ENCODE measurements at places on chromosomes 13 and 19. TPM values are rescaled to one million over a fixed set of nuclear protein-coding genes. Genes with fewer than 3 reads are reported as not detected.
A peak's percentile ranks its signal among the peaks of the same experiment; 100 is the strongest.

The GNG8 gene
- total RNA-seq, result not detected

DNA sequence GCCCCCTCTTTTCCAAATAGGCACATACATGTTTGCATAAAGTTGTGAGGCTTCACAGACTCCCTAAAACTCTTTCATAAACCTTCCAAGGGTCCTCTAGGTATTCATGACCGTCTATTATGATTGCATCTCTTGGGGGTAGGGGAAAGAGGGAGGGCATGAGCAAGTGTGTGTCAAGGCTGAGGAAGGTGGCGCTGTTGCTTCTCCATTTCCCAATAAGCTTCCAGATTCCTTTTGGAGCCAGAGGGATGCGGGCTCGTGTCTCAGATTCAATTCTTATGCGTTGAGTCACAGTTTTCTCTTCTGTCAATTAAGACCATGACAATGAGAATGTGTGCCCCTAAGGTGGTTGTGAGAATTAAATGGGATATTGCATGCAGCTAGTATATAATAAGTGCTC lies 51.0 kb upstream of the CYP2A7 start:
- no peak for DNase-seq

GRCh38 chr19:645912-646778 lies 6.5 kb downstream of the FGF22 start:
- no peak for DNase-seq

GRCh38 chr13:79374578-79374977 lies 31.5 kb downstream of the RBM26 start:
- no peak for DNase-seq

GRCh38 chr19:16836115-16837034 lies 7.2 kb downstream of the SIN3B start:
- no peak for DNase-seq

The TRPC4 gene
- 12.3 TPM for total RNA-seq

The KLK2 gene
- not detected for total RNA-seq

DNA sequence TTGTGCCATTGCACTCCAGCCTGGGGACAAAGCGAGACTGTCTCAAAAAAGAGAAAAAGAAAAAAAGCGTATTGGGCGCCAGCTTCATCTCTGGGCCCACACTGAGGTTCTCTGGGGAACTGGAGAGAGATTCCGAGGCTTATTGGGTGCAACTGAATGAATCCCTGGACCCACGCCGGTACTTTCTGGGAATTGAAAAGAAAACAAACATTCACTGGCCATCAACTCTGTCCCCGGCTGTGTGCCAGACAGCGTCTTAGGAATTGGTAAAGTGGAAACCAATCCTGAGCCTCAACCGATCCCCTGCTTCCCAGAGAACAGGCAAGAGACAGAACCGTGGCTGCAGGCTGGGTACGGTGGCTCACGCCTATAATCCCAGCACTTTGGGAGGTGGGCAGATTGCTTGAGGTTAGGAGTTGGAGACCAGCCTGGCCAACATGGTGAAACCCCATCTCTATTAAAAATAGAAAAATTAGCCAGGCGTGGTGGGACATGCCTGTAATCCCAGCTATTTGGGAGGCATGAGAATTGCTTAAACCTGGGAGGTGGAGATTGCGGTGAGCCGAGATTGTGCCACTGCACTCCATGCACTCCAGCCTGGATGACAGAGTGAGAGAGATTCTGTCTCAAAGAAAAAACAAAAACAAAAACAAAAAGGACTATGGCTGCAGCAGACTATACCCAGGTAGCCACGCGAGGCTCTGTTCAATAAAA lies 8.6 kb downstream of the ANO8 start:
- peak; percentile 40 for DNase-seq

DNA sequence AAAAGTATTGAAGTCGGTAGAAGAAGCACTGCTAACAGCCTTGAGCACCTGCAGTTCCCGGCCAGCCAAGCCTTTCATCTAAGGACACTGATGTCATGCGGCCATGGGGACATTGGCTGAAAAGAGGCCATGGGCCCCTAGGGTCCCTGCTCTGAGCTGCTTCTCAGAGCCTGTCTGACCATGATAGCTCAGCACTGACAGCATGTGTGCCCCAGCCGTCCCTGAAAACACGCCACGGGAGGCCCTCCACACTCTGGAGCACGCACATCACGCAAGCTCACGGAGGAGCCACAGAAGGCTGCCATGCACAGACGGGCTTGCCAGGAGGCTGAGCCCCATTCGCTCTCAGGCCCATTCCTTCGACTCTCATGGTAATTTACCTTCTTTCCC lies 51.8 kb downstream of the MLLT1 start:
- DNase-seq, result no peak

The CYP2F1 gene
- total RNA-seq, result not detected

- no peak for DNase-seq
These were observed 15.3 kb upstream of the ATP12A start for GRCh38 chr13:24664726-24665409.

DNA sequence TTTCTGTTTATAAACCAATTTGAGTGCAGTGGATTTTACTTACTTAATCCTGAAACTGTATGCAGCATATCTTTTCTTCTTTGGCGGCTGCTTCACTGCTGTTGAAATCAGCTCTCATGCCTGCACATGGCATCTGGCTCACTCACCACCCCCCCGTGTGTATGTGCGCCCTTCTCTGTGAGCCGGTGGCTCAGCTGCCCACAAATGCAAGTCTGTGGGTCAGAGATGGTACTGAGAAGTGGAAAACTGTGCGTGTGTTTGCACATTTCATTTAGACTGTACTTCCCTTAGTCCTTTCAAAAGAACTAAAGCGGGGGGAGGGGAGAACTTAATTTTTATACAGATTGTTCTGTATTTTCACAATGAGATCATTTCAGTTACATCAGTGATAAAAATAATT lies 307.6 kb downstream of the SHISA2 start:
- no peak for DNase-seq

- DNase-seq, result no peak
These were observed 501.5 kb downstream of the SUCLA2 start for GRCh38 chr13:47499358-47500150.

- DNase-seq, result no peak
These were observed 81.5 kb upstream of the SHISA2 start for GRCh38 chr13:26133286-26133685.

- no peak for DNase-seq
These were observed 58.9 kb upstream of the C1QTNF9 start for GRCh38 chr13:24250376-24251057.

- DNase-seq, result no peak
These were observed 109.2 kb downstream of the ESD start for GRCh38 chr13:46687810-46688209.

DNA sequence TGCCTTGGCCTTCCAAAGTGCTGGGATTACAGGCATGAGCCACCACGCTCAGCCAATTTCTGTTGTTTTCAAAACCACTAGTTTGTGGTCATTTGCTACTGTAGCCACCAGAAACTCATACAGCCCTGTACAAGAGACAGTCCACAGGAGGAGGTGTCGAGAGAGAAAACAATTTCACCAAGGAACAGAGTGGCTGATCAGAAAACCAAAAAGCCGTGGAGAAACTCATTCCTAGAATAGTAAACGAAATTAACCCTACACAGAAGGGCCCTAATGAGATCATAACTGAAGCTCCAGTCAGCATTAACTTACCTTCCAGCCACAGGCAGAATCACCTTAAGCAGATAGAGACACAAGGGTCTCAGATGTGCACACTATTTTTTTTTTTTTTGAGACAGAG lies 3.8 kb upstream of the CCDC124 start:
- DNase-seq, result no peak
